ENCODE measurements at places on chromosomes 1 and 21. TPM values are rescaled to one million over a fixed set of nuclear protein-coding genes. Genes with fewer than 3 reads are reported as not detected.
A peak's percentile ranks its signal among the peaks of the same experiment; 100 is the strongest.

Gene PRRX1
- total RNA-seq: 108 TPM

Gene CHD5
- 2.0 TPM for total RNA-seq

Gene NCSTN
- total RNA-seq: 50.6 TPM

Gene DNALI1
- total RNA-seq: 4.7 TPM

- DNase-seq: no peak
These were observed 164.5 kb downstream of the TOMM20 start for GRCh38 chr1:234963904-234964702.

GRCh38 chr1:115332813-115333608 lies 5.0 kb downstream of the NGF start:
- DNase-seq: no peak

DNA sequence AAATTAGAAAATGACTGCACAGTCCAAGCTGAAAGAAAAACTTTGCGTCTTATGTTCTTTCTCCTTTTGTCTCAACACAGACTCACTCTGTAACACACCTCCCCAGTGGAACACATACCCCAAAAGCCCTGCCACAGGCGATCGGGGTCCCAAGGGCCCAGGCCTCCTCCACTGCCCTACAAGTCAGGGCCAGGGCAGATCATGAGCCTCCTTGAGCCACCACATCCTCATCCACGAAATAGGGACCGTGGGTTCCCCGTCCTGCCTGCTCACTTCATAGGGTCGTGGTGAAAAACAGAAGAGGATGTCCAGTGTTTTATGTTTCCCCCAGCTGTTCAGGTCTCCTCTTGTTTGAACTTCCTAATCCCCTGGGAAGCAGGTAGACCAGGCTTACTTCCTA lies 116.7 kb downstream of the KCNN3 start:
- no peak for DNase-seq

DNA sequence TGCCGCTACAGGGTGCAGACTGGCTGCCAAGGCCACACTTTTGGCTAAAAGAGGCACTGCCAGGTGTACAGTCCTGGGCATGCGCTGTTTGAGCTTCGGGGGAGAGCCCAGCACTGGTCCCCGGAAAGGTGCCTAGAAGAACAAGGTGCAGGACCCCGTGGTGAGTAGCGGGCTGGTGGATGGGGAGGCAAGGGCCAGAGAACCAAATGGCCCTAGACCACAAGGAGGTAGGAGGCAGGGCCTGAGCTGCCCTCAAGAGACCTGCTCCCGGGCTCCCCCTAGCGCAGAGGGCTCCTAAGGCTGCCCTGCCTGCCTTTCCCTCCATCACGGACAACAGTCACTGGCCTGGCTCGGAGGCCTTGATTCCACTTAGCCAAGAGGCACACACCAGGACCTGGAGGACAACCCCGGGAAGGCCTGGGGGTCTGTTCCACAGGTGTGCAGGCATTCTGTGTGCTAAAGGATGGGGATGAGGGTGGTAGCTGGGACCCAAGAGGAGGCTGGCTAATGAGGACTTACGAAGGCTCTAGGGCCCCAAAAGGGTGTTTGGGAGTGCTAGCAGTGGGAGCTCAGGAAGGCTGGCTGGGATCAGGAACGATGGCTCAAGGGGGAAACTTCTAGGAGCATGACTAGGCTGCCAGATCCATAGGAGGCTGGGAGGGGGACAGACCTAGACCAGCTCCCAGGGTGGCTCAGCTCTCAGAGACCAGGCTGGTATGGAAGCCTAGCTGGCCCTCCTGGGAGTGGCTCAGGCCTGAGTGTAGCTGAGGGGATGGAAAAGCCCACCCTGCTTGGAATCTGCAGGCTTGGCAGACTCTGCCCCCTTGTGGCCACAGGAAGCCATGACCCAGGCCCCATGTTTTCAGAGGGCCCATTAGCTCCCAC lies 742 bp downstream of the ARTN start:
- DNase-seq: no peak

DNA sequence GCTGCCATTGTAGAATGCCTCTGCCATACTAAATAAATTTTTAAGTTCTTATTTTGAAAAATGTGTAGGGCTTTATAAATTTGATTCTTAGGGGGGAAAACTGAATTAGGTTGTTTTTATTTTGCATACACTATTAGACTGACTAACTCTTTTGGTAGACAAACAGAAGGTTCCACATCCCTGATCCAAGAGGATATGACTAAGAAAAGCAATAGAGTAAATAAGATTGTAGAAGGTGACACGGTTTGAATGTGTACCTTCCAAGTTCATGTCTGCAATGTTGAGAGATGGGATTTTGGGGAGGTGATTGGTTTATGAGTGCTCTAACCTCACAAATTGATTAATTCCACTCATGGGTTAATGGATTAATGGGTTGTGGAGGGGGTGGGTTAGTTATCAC lies 127.9 kb downstream of the GLUL start:
- no peak for DNase-seq

DNA sequence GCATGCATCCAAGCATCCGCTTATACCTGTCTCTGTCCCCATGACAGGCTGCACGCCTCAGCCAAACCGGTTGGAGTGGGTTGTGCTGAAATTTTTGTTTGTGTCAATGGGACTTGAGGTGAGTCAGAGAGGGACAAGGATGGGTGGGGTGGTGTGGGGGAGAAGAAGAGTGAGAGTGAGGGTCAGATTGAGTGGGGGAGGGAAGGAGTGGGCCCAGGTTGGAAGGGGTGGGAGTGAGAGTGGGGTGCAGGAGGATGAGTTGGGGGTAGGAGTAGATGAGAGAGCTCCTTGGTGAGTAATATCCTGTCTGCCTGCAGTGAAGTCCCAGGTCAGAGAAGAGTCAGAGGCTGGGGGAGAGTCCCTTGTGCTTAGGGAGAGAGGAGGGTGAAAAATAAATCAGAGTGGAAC lies 3.3 kb upstream of the NECTIN4 start:
- DNase-seq: no peak

GRCh38 chr1:96698342-96698983 lies 23.1 kb upstream of the PTBP2 start:
- DNase-seq: no peak

DNA sequence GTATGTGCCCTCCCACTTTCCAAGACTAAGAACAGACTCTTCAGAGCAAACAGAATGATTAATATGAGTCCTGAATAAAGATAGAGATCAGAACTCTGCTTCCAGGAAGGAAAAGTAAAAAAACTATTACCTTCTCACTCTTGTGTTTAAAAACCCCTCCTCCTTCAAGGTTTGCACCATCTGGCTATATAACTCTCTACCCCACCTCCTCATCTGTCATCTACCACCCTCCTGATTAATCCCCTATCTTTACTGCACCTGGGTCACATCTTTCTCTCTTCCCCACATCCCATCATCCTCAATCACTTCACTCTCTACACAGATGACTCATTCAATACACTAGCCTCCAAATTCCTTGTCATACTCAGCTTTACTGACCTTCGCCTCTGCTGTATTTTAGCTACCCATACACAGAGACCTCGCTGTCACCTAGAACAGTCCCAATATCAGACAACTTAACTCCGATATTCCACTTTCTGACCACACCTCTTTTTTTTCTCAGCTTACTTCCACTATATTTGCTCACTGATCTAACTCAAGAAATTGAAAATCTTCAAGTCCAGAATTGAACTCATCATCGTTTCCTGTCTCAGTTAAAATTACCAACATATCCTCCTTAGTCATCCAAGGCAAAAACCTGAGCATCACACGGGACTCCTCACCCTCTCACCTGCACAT lies 3.7 kb downstream of the SCMH1 start:
- DNase-seq: no peak

DNA sequence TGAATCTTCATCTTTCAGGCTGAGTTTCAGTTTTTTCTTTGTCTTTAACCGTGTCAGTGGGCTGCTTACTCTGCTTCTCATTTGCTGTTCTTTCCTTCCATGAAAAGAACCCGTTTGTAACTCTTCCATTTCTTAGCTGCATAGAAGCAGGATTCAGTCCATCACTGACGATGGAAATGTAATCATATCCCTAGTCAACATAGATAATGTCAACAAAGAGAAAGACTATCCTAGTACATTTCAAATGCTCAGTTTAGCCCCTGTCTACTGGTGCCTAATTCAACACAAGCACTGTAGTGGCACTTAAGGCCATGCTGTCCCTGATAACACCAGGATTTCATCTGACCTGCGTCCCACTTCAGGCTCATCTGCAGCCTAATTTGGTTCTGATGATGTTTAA lies 376 bp downstream of the GBP1 start:
- DNase-seq: no peak

DNA sequence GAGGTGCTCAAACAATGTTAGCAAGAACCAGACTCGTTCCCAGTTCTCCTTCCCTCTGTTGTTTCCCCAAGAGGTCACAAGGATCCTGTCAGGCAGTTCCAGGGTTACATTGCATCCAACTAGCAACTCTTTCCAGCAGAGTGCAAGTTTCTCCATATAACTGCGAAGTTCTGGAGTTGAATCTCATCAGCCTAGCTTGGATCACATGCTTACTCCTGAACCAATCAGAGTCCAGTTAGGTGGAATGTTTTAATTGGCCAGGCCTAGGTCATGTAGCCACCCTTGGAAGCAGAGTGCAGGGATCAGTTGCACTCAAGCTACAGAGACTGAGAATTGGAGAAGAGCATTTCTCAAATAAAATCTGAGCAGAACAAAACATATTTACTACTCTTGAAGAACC lies 15.9 kb upstream of the PIK3R3 start:
- peak; percentile 13 for DNase-seq

GRCh38 chr1:51170342-51170741 lies 65.7 kb upstream of the RNF11 start:
- no peak for DNase-seq

DNA sequence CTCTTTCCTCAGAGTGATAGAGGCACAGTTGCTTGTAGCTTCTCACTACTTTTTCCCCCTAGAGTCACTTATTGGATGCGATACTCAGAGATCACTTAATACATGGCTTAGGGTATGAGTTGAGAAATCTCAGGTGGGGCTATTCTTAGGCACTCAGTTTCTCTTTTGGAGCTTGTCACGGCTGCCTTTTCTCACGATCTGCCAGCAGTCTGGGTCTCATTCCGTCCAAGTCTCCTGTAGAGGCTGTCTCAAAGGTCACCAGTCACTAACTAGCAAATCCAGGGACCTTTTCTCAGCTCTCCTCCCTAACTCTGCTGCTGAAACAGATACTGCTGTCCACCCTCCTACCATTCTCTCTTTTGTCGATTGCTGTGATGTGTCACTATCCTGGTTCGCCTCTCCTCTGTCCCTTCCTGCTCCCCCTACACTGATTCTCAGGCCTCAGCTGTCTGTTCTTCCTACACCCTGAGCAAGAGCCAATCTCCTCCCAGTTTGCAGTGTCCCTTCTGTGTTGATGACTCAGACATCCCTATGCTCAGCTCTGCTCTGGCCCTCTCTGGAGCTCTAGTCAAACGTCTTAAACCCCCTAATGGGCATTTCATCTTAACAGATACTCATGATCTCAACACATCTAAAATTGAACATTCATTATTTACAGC lies 12.4 kb downstream of the ATP1A2 start:
- DNase-seq: no peak

- no peak for DNase-seq
These were observed 9.6 kb upstream of the PRPF3 start for GRCh38 chr1:150311762-150312161.

GRCh38 chr1:117652421-117652820 lies 46.6 kb downstream of the TENT5C start:
- DNase-seq: no peak

DNA sequence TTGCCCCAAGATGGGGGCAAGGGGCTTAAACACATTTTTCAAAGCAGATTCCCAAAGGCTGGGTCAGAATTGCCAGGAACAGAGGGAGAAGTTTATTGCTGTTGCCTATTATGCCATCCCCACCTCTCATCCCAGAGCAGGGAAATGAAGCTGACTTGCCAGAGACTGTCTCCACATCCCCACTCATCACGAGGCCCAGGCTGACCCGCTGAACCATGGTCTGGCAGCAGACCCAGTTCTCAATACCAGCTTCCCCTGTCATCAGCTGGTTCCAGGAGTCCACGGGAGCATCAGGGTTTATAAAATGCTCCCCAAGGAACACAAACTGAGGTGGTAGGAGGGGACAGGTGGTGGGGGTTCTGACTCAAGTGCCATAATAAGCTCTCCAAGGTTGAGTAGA lies 605.9 kb downstream of the NPHP4 start:
- no peak for DNase-seq

DNA sequence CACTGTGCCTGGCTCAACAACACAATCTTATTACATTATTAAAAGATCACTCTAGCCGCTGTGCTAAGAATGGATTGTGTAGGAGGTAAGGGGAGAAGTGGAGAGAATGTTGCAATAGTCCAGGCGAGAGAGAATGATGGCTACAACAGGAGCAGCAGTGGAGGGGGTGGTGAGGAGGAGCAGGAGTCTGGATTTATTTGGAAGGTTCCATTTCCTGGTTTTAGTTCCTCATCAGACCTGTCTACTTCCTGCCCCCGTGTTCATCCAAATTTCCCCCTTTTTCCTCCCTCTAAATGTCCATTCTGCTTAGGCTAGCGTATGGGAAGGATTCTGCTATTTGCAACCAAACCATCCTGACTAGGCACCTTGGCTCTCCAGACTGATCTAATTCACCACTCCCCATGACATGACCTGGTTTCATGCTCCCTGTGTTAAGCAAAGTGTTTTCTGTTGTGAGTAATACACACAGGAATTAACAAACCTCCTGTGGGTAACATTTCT lies 35.1 kb upstream of the EYA3 start:
- DNase-seq: no peak

DNA sequence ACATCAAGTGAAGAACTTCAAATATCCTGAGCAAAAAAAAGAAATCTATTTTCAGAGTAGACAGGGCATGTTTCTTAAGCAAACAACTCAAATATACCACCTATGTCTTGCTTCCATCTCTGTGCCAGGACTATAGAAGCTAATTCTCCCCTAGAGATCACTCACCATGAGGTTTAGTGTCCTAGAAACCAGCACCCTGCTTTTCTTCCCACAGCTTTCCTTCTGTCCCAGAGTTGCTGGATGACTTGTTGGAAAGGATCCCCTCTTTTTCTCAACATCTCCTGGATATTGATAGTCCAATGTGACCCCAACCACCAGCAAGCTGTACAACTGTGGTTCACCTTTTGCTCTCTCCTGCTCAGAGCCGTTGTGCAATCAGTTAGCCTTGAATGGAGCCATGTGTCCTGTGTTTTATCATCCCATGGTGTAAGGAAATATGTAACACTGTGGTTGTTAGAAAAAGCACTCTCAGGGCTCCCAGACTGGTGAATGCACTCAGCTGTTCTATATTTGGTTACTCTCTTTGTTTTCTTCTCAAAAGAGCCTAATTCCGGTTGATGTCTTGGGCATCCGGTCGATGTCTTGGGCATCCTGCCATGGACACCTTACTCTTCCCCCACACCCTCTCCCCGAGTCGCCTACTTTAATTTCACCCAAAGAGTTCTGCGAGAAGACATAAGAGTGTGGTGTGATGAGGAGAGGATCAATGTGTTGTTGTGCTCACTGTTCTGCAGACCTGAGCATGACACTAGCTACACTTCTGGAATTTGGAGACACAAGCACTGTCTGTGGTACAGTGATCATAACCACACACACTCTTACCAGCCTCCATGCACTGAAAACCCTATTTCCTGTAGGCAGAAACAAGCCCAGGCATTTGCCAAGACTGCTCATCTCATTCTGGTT lies 1.7 kb downstream of the TNFSF4 start:
- DNase-seq: no peak

GRCh38 chr1:164688791-164689190 lies 129.8 kb downstream of the PBX1 start:
- no peak for DNase-seq

Measured in vagina (tissue), 2 donors.